Hematopoietic multipotent progenitor cell treated with erythropoietin and hydrocortisone succinate and interleukin-3 and kit ligand, for 8 days (in vitro differentiated cells): ENCODE measurements at places on chromosomes 6 and 20.

DNA sequence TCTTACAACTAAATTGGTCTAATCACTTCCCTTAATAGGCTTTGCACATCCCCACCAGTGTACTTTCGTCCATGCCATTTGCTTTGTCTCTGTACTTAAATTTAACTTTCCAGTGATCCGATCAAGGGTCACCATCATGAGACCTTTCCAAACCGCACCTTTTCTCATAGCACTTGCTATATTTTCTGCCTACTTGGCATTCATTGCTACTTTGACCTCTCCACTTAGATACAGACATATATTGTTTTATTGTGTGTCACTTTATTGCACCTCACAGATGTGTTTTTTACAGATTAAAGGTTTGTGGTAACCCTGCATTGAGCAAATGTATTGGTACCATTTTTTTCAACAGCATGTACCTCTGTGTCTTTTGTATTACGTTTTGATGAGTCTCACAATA, 14.8 kb downstream of the SUMO4 start:
- DNase-seq: no peak

GRCh38 chr6:41674231-41675000, 36.1 kb downstream of the MDFI start:
- no peak for DNase-seq

DNA sequence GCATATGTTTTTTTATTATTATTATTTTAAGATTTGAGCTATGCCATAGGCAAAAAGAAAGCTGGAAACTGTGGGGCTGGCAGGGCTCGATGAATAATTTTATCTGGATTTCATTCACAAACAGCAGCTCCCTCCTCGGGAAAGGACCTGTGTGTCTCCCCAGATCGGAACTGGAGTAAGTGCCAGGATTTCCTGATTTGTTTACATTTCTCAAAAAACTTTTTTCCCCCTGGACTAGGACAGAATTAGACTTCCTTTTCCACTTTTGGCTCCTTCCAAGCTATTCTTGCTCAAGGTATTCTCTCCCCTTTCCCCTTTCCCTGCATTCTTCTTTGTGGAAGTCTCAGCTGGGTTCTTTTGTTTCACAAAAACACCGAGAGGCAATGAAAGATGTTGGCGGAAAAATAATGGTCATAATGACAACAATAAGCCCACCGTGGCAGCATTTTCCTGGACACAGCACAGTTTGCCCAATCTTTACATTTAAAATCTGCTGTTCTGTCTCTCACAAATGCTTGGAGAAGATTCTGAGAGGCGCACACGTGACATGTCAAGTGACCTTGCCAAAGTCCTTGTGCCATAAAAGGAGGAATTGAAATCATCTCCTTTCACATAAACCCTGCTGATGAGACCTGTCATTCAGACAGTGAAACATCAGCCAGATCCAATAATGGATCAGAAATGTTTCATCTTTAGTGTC, 85.8 kb upstream of the PREP start:
- DNase-seq: no peak

DNA sequence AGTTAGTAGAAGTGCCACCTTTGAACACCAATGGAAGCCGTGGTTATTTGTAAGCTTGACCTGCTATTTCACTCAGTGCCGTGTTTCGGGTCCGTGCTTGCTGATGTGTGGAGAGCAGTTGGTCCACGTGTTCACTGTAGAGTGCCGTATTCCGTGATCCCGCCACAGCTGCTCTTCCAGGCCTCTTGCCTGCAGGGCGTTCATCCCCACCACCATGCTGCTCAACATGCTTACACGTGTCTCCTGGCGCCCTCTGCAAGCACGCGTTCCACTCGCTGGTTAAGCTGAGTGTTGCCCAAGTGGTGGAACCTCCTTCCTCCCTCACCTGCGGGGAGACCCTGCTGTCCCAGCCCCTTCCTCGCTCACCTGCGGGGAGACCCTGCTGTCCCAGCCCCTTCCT, 28.0 kb upstream of the DACT2 start:
- no peak for DNase-seq

- no peak for DNase-seq
Measured at GRCh38 chr6:86030875-86031274, 388.2 kb upstream of the SYNCRIP start.

- DNase-seq: no peak
Measured at GRCh38 chr6:129138739-129139405, 255.9 kb downstream of the LAMA2 start.
